AML-193 (cell line): ENCODE measurements at places on chromosomes 3 and 15.

DNA sequence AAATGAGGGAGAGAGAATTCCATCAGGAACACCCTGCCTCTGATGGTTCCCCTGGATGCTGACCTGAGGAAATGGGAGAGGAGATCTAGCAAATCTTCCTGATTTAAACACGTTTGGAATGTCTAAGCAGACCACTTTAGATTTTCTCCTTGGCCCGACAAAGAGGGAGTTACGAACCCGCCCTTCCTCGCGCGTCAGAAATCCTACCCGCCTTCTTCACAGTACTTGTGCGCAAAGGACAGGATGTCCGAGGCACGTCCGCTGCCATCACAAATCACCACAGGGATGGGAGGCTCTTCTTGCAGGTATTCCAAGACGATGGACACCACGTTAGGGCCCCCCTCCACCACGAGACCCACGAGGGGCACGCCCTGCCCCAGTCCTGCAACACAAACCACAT is 38.6 kb downstream of the TRPM1 start:
- DNase-seq = no peak

DNA sequence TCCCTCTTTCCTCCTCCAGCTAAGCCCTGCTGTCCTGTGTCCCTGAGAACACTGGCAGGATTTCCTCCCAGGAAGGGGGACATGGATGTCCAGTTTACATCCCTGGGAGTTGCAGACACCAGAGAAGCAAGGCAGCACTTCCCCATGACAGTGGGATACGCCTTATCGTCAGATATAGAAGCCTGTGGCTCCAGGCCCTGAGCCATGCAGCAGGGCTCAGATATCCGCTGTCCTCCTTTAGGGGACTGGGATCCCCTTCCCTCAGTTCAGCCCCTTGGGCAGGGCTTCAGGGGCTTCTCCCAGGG is 16.4 kb downstream of the CORO2B start:
- no peak for DNase-seq

DNA sequence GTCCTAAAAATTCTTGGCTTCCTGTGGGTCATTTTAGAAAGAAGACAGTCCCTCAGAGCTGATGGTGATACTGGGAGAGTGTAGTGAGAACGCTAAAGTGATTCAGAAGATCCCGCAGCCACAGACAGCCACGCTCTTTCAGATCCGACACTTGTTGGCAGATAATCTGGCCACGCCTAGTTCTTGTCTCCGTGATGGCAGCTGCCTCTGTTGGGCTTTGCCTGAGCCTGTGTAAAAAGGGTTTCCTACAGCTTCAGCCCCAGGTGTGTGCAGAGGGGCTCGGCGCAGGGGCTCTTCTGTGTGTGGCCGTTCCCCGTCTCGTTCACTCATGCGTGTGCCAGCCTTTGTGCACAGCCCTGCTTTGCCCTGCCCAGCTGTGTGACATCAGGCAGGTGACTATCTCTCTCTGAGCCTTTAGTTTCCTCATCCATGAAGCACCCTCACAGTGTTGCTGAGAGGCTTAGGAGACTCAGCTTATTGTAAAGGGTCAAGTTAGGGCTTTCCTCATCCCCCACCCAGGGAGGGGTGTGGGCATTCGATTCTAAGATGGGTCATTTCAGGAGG is 6.3 kb downstream of the IRAK2 start:
- no peak for DNase-seq

DNA sequence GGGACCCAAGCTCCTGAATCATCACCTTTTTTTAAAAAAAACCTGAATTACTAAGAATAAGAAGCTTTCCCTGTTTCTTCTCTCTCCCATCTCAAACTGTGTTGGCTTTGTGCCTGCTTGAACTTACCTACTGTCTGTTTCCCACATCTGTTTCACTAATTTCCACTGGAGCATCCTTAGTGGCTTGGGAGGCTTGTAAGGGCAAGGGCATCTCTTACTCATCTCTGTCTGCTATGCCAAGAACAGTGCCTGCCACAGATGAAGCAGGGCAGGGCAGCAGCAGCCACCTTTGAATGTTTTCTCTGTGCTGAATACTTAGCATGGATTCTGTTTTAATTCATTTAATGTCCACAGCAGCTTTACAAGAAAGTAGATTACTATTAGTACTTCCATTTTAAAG is 42.3 kb downstream of the SNRK start:
- DNase-seq = no peak

- peak; percentile 78 for DNase-seq
Measured at GRCh38 chr3:46558184-46559043, 7.7 kb downstream of the LRRC2 start.

GRCh38 chr15:49308686-49309085 is 114.4 kb upstream of the FGF7 start:
- DNase-seq = no peak

DNA sequence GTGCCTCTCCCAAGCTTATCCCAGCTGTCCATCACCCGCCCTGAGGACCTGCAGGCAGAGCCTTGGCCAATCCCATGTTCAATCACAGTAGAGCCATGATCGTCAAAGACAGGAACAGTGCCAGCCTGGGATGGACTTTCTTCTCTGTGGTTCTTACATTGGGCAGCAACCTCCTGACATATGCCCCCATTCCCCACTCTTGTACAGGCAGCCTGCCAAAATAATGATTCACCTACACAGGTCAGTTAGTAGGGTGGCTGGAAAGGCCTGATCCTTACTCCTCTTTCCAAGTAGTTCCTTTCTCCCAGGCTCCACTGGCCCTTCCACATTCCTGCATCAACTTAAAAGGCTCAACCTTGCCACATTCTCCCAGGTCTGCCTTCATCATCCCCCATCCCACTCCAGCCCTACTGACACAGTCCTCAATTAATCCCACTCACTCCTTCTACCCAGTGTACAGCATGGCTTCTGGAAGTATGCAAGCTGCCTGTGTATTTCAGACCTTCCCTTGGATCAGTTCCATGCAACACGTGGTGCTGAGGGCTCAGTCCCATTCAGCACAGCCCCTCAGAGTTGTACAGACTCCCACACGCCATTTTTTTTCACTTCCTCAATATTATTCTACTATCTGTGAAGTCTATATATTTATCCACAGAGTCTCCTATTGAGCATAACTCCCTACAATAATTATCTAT is 189.8 kb downstream of the NTRK3 start:
- no peak for DNase-seq

DNA sequence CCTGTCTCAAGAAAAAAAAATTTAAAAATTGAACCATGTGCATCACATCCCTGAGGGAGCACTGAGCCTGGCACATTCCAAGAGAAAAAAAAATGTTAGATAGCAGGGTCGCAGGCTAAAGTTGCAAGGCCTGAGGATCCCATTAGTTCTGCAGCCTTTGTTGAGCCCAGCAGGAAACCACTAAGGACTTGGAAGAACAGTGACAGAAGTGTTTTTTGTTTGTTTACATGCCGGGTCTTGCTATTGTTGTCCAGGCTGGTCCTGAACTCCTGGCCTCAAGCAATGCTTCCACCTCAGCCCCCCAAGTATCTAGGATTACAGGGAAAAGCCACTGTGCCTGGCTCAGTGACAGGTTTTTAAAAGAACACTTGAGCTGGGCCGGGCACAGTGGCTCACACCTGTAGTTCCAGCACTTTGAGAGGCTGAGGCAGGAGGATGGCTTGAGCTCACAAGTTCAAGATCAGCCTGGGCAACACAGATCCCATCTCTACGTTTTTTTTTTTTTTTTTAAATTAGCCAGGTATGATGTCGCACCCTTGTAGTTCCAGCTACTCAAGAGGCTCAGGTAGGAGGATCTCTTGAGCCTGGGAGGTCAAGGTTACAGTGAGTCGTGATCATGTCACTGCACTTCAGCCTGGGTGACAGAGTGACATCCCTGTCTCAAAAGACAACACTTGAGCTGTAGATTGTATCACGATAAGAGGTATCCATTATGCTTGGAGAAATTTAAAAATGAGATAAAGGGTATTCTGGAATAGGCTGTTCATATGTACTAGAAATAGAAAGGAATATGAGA is 15.2 kb downstream of the CHAC1 start:
- no peak for DNase-seq

- DNase-seq = no peak
Measured at GRCh38 chr15:19987389-19988048, 554.1 kb downstream of the GOLGA6L6 start.

- DNase-seq = no peak
Measured at GRCh38 chr3:13574083-13574797, 25.3 kb downstream of the FBLN2 start.

DNA sequence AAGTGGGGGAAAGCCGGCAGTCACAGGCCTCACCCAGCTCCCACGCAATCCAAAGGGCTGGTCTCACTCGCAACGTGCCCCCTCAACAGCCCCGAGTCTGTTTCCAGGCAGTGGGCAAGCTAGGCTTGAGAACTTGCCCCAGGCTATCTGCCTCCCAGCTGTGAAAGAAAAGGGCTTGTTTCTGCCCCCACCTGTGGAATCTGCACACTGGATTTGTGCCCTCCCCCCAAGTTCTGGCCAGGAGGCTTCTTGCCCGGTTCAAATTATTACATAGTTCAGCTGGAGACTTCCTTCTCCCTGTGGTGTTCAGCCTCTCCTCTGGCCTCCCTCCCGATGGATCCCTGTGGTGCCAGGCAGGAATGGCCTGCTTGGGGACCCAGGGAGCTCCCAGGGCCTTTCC is 283.9 kb upstream of the LYSMD4 start:
- no peak for DNase-seq

DNA sequence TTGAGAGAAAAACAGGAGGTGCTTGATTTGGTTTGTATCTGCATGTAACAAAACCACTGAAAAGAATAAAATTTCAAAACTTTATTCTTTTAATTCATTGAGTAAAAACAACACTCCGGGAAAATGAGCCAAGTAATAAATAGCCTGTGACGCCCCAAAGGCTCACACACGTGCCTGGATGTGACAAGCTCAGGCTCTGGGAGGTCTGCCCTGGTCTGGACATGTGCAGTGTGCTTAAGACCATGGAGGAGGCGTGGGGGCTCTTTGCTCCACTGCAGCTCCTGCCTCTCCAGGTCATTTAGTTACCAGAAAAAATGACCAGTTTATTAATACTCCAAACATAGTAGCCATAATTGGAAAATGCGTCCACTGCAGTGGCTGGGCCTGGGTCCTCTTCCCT is 8.6 kb upstream of the NME9 start:
- DNase-seq = no peak

GRCh38 chr15:77083381-77084160 is 12.7 kb upstream of the TSPAN3 start:
- DNase-seq = no peak
